ENCODE measurements at places on chromosomes 16 and 17.

- DNase-seq = no peak
Observed at GRCh38 chr17:36761203-36761950, 160.0 kb downstream of the MRM1 start.

GRCh38 chr17:81553018-81553615 is 964 bp upstream of the FAAP100 start:
- peak; percentile 80 for DNase-seq

- DNase-seq = no peak
Observed at GRCh38 chr17:57406131-57406980, 150.0 kb downstream of the MSI2 start.

GRCh38 chr16:25895380-25895779 is 203.6 kb downstream of the HS3ST4 start:
- DNase-seq = no peak

DNA sequence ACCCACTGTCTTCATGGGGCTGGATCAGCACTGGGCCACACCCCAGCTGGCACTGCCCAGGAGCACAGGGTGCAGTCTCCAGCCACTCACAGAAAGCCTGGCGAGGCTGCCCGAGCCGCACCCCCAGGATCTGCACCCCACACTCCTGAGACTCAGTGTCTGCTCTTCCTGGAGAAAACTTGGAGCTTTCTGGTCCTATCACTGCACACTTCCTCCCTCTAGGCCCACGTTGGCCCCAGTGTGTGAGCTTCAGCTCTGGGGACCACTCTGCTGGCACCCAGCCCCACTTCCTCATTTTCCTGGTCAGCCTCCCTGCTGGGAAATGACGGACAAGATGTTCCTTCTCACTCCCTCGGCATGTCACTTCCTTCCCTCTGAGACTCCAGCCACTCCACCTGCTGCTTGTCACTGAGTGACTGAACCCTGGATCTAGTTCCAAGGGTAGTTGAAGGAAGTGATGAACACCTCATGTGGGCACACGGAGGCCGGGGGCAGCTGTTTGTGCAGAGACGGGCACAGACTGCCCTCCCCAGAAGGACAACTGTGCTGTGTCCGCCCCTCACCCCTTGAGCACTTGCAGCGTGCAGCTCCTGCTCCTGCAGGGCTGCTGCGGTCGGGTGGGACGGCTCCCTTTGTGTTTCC is 29.0 kb downstream of the ZC3H18 start:
- DNase-seq = no peak

GRCh38 chr16:83799336-83799735 is 8.4 kb upstream of the HSBP1 start:
- no peak for DNase-seq

DNA sequence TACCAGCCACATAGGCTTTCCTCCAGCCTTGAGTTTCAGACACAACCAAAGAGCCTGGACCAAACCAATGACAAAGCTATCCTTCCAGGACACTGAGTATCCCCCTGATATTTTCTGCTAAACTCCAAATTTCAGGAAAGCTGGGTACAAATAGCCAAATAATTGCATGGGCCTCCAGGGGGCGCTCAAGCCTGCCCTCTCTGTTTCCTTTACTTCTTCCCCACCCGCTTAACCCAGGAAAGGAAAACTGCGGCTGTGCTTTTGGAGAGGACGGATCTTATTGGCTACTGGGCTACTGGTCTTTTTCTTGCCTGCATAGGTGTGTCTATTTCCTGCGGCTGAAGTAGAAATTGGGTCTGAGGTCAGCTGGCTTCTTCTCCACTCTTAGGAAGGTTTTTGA is 30.1 kb downstream of the GNGT2 start:
- DNase-seq = peak; percentile 57

DNA sequence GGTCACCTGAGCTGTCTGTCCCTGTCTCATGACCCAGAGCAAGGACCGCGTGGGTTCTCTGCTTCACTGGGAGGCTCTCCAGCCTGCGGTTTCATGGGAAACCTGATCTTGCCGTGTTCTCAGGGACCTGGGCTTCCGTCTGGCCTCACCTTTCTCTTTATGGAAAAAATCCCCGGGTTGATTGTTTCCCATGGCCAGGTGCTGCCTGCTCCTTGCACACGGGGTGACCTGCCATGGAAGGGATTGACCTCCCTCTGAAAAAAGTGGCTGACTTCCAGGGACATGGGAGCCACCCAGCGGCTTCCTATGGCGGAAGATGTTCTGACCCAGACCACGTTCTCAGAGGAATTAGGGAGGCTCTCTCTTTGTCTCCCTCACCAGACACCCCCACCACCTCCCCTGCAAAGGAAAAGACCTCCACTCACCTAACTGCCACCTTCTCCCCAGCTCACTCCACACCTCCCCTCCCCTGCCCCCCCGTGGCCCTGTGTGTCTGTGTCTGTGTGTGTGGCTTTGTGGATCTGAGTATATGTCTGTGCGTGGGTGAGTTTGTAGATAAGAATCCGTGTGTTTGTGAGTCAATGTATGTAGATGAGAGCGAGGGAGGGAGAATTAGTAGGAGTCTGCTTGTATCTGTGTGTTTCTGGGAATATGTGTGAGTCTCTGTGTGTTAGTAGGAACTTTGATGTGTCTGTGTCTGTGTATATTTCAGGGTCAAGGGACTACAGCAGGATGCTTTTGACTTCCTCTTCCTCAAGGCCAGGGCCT is 154.6 kb downstream of the NTN1 start:
- DNase-seq = no peak

DNA sequence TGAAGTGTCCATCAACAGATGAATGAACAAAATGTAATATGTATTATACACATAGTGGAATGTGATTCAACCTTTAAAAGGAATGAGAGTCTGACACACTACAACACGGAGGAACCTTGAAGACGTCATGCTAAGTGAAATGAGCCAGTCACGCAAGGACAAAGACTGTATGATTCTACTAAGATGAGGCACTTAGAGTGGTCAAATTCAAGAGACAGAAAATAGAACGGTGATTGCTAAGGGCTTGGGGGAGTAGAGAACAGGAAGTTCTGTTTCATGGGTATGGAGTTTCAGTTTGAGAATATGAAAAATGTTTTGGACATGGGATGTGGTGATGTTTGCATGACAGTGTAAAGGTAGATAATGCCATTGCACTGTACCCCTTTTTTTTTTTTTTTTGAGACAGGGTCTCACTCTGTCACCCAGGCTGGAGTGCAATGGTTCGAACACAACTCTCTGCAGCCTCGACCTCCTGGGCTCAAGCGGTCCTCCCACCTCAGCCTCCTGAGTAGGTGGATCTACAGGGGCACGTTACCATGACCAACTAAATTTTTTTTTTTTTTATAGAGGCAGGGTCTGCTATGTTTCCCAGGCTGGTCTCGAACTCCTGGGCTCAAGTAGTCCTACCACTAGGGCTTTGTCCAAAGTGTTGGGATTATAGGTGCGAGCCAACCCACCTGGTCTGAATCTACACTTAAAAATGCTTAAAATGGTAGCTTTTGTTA is 2.9 kb upstream of the CCDC102A start:
- DNase-seq = no peak

- peak; percentile 11 for DNase-seq
Observed at GRCh38 chr17:73644145-73645049, at the start of gene SDK2. Gene SDK2 (minus strand): TSS chr17:73644445. CDS start chr17:73644088, 357 bp downstream.

DNA sequence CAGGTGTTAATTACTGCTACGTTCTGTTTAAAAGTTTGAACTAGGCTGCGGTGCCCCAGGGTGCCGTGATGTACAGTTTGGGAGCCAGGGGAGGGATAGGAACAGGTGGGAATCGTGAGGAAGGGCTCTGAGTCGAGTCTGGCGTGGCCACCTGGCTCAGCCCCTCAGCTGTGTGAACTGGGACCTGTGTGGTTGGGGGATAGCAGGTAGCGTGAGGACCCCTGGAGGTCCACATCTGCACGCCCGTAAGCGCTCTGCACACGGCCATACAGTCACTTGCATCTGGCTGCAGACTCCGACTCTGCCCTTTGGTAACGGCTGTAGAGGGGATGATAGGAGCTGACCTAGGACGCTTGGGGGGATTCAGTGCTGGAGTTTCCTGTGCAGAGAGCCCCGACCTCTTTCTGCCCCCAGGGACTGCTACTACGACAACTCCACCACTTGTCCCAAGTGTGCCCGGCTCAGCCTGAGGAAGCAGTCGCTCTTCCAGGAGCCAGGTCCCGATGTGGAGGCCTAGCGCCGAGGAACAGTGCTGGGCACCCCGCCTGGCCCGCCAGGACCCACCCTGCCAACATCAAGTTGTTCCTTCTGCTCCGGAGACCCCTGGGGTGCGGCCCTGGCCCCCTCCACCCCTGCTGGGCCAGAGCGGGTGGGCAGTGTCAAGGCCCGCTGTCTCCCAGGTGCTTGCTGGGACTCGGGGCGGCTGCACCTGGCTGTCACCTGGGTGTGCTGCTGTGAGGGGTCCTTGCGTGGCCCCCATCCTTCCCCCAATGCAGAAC is 17.1 kb downstream of the DEF8 start:
- no peak for DNase-seq

- no peak for DNase-seq
Observed at GRCh38 chr16:25141648-25142047, 30.1 kb downstream of the LCMT1 start.

GRCh38 chr17:1720856-1721386 is 3.6 kb upstream of the WDR81 start:
- DNase-seq = peak; percentile 54

GRCh38 chr17:18888766-18889290 is 30.9 kb downstream of the PRPSAP2 start:
- no peak for DNase-seq

DNA sequence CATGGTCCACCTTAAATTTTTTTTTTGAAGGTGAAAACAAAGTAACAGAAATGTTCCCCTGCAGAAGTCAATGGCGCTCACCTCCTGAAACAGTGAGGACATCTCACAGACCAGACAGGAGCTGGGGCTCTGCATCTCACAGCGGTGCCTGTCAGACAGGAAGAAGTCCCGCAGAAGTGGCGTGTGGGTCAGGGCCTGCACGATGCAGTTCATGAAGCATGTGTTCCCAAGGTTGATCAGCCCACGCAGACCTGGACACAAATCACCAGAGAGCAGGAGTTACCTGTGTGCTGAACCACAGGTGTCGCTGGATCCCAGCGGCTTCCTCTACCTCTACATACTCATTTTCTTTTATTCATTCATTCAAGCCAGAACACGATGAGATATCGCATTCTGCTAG is 24.9 kb downstream of the USP22 start:
- no peak for DNase-seq

DNA sequence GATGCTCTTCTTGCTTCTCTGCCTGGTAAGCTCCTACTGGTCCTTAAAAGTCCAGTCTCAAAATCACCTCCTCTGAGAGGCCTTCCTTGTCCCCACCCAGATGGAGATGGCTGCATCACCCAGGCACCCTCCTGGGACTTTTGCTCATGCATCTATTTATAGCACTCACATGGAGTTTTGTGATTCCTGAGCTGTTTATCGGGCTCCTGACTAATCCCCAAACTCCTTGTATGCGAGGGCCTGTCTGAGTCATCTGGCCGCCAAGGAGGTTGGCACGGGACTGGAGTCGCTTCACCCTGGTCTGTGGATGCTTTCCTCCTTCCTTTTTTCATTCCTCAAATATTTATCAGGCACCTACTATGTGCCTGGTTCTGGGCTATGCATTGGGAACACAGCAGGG is 2.3 kb upstream of the MAP2K3 start:
- DNase-seq = no peak

DNA sequence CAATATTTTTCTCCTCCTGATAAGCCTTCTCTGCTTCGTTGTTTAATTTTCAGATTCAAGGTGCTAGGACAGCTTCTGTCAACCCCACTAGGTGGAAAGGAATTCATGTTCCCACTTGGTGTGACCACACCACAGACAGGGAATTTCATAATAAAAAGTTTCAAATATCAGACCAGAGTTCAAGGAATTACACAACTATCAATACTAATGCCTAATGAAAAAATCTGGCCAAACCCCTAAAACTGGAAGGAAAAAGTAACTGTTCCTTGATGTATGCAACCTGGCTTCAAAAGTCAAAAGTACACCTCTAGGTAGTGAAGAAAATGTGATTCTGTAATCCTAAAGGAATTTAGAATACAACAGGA is 87.8 kb upstream of the CORO6 start:
- no peak for DNase-seq

DNA sequence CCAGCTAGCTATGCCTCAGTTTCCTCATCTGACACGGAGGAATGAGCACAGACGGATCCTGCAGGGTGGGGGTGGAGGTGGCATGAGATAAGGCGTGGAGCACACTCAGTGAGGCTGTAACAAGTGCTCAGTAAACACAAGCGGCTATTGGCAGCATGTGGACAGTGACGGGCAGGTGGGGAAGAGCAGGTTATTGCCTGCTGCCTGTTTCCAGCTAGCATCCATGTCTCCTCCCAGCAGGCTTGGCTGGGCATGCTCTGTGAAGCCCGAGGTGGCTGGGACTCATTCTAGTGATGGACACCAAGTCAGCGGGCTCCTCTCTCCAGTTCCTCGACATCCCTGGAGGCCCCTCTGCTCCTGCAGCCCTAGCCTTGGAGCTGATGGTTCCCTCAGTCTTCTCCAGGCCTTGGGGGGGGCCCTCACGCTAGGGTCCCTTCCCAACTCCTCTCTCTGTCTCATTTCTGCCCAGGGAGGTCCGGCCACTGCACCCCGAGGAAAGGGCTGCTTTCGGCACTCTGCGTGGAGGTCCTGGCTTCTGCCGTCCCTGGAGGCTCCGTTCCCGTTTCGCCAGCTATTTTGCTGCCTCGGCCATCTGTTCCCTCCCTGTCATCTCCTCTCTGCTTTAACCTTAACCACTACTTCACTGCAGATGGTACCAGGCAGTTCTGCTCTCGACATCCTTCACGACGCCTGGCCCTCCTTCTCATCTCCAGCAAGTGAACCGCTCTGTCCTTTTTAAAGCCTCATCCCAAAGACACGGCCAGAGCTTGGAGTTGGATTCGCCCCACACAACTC is 6.2 kb downstream of the RTN4RL1 start:
- DNase-seq = no peak

GRCh38 chr16:1839554-1839953 is 12.5 kb downstream of the FAHD1 start:
- no peak for DNase-seq

- DNase-seq = no peak
Observed at GRCh38 chr17:72430611-72431432, 310.0 kb downstream of the SOX9 start.

- DNase-seq = no peak
Observed at GRCh38 chr16:66439051-66439730, 12.1 kb downstream of the BEAN1 start.

DNA sequence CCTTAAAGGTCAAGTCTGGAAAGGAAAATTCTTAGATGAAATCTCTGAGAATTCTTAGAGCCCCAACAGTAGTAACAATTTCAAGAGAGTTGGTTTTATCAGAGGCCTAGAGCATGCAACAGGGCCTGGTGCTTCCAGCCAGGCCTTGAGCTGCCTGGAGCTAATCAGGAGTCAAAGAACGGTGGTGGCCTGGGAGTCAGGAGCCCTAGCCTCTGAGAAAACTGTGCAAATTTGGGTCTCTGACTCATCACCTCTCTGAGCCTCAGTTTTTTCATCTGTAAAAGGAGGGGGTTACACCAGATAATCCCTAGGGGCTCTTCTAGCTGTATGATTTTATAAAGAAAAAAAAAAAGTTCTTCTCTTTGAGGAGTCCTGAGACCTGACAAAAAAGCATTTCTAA is 227.3 kb upstream of the RPL38 start:
- no peak for DNase-seq

GRCh38 chr17:5118219-5118618 is 2.4 kb downstream of the USP6 start:
- DNase-seq = no peak

GRCh38 chr16:456891-457483 is 31.5 kb downstream of the RAB11FIP3 start:
- DNase-seq = no peak
